RWPE1 (cell line): ENCODE measurements at places on chromosomes 2 and 18.

DNA sequence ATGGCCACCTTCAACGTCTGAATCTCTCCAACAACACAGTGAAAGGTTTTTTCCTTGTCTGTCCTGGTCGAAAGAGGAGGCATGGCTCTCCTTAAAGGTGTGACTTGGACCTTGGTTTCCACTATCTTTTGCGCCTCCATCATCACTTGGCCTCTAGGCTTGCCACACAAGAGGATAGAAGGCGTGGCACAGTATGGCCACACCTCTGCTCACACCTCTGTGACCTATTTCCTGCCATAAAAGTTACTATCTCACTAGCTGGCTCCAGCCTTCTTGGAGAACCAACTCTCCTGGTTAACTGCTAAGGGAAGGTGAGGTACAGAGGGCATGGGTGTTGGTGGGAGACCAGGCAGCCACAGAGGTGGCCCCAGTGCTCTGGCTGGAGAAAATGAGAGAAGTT is 165.9 kb downstream of the UXS1 start:
- DNase-seq: no peak

GRCh38 chr2:234955091-234955591 is 3.3 kb downstream of the SH3BP4 start:
- DNase-seq: no peak

DNA sequence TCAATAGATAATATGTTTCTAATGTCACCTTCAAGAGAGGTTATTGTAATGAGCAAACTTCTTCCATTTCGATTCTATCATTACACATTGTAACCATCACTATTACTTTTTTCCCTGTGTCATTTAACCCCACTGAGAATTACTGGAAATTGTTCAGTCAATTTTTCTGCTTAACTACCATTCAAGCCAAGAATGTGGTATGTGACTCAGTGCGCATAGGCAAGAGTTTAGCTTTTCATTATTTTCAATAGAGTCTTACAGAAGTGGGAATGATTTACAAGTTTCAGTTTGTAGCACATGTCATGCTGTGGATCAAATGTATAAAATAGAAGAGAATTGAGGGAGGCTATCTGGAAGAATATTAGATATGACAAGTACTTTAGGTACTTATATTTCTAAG is 34.3 kb upstream of the PIEZO2 start:
- no peak for DNase-seq

GRCh38 chr2:12554224-12555011 is 162.3 kb upstream of the TRIB2 start:
- no peak for DNase-seq

- DNase-seq: no peak
These were observed 169.5 kb downstream of the SLC8A1 start for GRCh38 chr2:40282428-40282827.

GRCh38 chr2:239371726-239372686 is 28.8 kb downstream of the HDAC4 start:
- DNase-seq: no peak

DNA sequence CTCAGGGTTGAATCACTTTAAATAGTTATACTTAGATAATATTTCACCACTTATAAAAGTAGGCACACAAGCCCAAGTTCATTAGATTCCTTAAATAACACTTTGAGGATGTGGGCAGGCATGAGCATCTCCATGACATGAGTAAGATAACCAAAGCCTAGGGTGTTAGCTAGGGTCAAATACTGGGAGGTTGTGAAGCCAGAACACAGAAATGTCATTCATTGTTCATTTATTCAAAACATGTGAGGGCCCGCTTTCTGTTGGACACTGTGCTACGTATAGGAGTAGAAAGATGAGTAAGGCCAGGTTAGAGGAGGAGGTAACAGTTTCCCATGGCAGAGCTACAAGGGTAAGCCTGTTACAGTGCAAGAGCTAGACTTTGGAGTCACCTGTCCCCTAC is 93.5 kb upstream of the NEDD4L start:
- no peak for DNase-seq

DNA sequence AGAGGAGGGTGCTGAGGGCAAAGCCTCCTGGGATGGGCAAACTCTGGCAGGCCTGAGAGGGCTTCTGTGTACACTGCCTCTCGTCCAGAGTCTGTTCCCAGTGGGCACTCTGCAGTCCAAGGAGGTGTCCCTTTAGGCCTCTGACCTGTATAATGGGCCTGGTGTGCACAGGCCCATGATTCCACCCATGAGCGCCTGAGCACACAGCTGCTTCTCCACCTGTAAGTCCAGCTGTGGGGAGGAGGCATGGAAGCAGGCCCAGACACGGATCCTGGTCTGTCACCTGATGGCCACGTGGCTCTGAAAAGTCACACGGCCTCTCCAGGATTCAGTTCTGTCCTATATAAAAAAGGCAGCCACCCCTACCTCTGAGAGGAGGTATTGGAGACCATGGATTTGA is 57.0 kb downstream of the PARD6G start:
- DNase-seq: no peak

DNA sequence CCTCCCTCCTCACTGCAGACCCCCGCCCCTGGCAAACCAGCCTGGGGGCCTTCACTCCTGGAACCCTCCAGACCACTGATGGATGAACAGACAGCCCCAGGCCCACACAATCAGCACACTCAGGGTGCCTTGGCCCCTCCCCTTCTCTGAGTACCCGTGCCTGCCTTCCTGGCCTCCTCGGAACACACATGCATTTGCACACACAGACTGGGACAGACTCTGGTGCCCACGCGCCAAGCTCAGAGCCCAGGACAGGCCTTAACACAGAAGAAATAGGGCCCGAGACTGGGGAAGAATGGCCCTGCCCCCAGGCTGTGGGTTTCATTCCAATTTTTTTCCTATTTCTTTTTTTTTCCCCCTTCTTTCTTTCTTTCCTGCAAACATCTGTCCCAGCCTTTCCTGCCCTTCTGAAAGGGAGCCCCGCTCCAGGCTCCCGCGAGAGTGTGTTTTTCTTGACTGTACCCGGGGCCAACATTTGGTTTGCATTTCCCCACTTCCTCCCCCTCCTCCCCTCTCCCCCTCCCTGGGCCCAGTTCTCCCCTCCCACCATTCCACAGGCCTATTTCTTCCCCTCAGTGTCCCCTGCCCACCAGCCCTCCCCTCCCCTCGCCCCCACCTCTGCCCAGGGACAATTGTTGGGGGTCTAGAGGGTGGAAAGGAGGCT is 618 bp upstream of the TNS1 start:
- no peak for DNase-seq

DNA sequence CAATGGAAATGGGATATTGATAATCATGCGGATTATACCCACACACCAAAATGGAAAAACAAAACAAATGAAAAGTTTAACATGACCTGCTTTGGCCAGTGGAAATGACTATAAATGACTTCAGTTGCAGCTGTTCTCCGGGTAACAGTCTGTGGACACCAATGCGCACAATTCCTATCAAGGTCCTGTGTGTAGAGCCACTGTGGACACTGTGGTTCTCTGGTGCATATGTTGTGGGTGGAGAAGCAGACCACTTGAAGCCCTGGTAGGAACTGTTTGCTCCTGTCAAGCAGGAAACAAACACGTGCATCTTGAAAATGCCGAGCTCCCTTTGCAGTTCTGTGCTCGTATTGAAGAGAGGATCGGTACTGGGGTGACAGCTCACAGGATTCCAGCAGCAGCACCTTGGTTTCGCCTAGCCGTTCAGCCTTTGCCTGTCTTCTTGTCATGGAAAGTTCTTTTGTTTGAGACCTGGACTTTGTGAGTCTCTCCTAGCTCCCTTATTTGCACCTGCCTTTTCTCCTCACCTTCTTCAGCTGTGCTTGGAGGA is 32.9 kb downstream of the NCK2 start:
- no peak for DNase-seq

DNA sequence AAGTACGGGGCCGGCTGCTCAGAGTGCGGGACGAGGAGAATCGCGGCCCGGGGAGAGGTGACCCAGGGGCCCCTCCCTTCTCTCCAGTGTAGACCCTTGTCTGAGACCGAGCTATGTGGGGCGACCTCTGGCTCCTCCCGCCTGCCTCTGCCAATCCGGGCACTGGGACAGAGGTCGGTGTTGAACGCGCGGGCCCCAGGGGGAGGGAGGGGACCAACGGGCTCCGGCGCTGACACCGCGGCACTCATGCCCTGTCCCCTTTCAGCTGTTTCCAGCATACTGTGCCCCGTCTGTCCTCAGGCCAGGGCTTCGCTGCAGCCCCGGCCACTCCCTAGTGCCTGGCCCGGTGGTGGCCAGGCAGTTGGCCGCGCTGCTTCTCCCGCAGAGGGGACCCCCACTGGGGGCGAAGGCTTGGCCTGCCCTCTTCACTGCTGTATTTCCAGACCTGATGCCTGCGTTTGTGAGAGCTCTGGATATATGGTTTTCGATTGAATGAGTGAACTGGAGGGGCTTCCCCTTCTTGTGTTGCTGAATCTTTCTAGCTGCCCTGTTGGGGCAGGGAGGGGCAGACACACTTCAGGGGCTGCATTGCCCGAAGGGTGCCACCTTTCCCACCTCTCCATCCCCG is 809 bp downstream of the DBI start:
- peak; percentile 62 for DNase-seq
